ENCODE measurements at places on chromosomes 3 and 15.

DNA sequence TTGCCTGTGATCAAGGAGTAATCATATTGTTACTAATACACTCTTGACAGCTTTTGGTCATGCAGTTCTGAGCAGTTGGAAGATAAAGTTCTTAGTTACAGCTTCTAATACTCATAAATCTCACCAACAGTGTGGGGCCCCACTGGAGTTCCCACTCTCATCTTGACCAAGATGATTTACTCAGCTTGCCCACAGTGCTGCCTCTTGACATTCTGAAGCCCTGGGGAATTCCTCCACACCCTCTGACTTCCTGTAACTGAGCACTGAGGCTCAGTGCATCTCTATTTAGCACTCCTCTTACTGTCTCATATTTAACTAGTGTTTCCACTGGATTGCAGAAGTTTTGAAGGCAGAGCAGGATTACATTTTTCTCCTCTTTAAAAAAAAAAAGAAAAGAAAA, 1.9 kb upstream of the ARL6IP5 start:
- peak; percentile 85 for DNase-seq

GRCh38 chr3:37897763-37898162, 36.1 kb downstream of the CTDSPL start:
- DNase-seq: no peak

- peak; percentile 89 for DNase-seq
Observed at GRCh38 chr3:188687389-188687788, 484.4 kb upstream of the TPRG1 start.

GRCh38 chr3:67791620-67792019, 137.2 kb upstream of the SUCLG2 start:
- DNase-seq: no peak

DNA sequence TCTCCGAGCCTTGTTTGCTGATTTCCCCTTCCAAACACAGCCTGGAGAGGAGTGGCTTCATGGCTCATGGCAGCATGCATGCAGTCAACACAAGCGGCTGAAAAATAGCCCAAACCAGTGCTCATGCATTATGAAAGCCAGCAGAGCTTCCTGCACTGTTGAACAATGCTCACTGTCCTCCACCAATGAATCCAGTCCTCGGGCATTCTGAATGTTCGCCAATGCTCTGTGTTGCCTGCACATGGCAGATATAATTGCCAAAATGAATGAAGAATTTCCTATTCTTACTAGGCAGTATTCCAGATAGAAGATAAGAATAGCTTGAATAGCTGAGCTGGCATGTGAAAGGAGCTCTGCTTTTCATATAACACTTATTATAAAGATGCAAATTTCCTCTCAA, 252.7 kb downstream of the ROBO1 start:
- DNase-seq: peak; percentile 2

GRCh38 chr3:54801977-54802376, 125.9 kb downstream of the LRTM1 start:
- no peak for DNase-seq

DNA sequence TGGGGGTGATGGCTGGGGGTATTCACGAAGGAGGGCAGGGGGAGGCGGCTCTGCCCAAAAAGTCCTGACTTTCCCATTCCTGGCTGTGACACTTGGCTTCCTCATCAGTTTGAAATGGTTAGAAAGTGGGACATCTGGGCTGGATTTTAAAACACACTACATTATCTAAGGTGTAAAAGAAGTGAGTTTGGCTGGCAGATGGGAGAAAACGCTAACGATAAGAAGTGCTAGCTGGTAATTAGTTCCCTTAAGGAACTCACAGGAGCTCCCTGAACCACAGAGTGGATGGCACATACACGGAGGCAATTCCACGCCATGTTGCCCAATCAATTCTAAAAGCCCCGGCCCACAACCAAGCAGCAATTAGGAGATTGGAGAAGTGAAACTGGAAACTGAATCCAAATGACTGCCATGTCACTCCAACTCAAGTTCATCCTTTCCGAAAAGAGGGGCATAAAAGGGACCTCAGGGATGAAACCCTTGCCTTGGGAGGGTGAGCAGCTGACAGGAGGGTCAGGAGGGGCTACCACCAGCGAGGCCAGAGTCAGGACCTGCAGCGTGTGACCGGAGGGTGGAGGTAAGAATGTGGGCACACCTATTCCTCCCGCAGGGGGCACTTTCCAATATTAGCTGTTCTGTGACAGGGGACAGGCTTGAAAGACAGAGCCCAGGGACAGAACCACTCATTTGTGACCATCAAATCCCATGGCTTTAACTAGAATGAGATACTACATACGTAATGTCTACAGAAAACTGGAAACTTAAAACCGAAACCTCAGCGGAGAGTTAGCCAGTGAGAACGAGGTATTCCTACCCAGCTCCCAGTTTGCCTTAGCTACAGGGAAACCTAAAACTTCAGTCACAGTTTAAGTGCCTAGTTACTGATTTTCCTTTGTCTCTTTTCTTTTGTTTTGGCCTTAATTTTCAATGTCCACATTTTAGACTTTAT, 95.3 kb upstream of the OXTR start:
- no peak for DNase-seq
